CD4-positive, alpha-beta T cell treated with Interleukin-4 for 1 hour (primary cell): ENCODE measurements at places on chromosomes 3 and 15.

DNA sequence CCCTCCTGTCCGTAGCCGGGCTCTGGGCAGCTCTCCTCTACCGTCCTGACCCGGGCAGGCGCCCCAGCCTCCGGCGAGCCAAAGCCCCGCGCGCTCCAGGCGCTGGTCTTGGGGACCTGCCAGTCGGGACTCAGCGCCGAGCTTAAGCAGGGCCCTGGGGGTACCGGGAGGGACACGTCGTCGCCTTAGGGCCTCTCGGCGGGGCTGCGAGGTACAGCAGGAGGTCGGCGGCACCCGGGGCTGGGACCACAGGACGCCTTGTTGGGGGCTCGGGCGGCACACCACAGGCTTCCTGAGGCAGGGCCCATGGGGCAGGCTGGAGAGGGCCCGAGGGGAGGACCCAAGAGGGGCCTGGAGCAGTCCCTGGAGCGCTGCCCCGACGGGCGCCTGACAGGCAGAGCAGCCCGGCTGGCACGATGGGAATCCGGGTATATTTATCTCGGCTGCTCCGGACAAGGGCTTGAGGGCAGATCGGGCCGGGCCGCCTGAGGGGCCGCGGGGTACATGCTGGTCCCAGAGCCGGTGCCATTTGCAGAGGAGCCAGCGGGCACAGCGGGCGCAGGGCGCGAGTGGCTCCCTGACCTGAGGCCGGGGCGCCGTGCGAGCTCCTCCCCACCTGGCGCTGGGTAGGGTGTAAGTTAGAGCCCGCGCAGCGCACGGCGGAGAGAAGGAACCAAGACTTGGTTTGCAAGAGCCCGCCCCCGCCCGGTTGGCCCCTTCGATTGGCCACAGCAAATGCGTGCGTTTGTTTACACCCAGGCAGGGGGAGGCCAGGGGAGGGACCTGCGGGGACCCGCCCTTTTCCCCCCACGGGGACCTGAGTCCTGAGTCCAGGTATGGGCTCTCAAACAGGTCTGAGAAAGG, 574 bp downstream of the SLC38A3 start:
- peak; percentile 29 for DNase-seq

DNA sequence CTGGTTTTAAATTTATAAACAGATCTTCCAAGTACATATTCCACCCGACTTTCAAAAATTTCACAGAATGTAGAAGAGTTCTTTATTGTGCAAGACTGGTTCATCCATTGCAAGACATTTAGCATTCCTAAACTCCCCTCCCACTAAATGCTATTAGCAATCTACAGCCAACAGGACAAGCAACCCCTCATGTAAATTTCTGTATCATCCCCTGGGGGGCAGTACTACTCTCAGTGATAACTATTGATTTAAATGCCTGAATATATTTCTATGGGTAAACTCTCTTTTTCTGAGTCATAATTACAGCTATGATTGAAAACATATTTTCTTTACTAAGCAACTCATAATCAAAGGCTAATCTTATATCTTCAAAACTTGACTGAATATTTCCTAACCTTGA, 10.7 kb upstream of the SLC15A2 start:
- no peak for DNase-seq

GRCh38 chr3:72591522-72592421, 256.5 kb downstream of the SHQ1 start:
- no peak for DNase-seq

DNA sequence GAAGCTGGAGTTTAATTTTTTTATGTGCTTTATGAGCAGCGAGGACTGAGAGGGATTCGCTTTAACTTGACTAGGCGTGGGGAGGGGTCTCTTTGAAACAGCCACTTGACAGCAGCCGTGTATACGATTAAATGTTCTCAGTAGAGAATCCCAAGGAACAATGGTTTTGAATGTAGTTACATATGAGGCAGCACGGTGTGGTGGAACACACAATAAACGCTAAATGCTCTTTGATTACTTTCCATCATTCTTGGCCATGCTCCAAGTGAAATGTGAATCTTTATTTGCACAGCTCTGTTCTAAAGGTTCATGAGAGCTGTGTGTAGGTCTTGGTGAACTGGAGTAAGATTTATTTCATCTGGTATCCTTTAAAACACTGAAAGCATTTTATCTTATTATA, 251.4 kb upstream of the TGFBR2 start:
- no peak for DNase-seq

DNA sequence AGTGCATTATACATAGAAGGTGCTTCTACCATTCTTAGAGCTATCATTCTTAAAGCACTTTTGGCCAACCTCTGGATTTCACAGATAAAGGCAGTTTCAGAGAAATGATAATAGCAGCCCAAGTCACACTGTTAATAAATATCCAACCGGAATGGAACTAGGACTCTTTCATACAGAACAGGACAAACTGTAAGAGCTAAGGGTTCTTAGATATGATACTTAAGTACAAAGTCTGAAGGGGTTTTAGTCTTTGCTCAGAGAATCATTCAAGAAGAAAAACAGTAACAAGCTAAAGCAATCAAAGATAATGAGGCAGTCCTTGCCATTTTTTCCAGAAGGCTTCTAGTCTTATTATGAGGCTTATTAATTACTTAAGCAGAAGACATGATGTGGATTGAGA, 239.0 kb downstream of the ERC2 start:
- no peak for DNase-seq

GRCh38 chr15:56568466-56569167, 103.7 kb upstream of the MNS1 start:
- DNase-seq, result no peak

DNA sequence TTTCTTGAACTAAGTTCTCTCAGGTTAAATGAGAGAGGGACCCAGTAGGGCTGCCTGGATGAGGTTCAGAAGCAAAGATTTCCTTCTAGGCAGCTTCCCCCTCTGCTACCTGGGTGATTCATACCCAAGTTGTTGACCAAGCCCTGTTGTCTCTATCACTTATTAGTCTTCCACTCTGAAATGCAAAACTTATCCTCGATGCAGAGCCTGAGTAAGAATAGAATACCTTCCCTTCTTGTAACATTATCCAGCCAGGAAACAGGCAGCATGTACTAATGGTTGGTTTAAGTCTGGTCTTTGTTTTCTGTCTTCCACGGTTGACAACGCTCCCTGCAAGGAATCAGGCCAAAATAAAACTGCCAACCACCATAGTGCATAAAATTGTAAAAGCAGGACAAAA, 377.3 kb downstream of the MECOM start:
- no peak for DNase-seq

DNA sequence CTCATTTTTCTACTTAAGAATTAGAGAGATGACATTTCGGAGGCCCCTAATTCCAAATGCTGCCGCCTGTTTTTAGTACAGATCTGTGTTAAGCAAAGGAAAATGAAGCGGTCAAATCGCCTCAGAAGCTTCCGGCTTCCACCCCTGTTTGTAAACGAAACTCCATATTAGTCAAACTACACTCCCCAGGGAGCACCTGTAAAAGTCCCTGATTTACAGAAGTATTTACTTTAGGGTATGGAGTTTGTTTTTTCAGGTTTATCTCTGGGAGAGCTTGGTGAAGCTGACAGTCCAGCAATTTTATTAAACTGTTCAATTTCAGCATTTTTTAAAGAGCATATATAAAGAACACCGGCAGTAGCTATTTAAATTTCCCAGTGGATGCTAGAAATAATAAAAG, 319.8 kb downstream of the FHIT start:
- no peak for DNase-seq

DNA sequence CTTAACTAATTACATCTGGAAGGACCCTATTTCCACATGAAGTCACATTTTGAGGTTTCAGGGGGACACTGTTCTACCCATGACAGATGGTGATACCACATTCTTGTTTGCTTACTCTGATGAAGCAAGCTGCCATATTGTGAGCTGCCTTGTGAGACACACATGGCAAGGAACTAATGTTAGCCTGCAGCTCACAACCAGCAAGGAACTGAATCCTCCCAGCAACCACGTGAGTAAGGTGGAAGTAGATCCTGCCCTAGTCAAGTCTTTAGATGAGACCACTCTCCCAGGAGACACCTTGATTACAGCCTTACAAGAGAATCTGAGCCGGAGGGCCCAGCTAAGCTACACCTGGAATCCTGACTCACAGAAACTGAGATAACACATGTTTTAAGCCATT, 160.1 kb downstream of the PDE8A start:
- no peak for DNase-seq

GRCh38 chr15:99732751-99733267, 428 bp downstream of the LYSMD4 start:
- DNase-seq, result no peak

DNA sequence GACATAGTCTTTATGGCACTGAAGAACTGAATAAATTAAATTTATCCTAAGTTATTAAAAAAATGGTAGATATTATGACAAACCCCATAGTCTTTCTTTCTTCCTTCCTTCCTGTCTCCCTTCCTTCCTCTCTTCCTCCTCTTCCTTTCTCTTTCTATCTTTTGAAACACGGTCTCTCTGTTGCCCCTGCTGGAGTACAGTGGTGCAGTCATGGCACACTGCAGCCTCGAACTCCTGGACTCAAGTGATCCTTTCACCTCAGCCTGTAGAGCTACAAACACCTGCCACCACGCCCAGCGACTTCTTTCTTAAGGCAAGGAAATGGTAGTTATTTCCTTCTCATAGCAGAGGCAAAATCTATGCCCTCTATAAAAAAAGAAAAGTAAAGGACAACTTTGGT, 354.6 kb downstream of the GAP43 start:
- no peak for DNase-seq

DNA sequence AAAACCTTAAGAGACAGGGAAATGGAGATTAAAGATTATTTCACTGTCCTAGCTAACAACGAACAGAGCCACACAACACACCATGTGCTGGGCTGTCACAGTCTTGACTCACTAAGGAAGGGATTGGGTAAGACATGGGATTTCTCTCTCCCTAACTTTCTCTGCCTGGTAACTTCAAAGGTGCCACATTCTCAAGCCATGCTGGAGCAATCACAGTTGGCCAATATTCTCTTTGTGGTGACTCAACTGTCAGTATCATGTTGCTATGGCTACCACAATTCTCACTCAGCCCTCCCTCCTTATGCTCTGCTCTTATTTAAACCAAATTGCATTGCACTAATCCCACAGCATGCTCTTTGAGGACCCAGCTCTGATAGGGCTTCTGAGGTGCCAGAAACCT, 74.0 kb downstream of the OXNAD1 start:
- peak; percentile 55 for DNase-seq
